ENCODE measurements at places on chromosomes 3 and 15.

- DNase-seq, result no peak
These were observed 5.7 kb downstream of the EXOSC7 start for GRCh38 chr3:44981751-44982150.

DNA sequence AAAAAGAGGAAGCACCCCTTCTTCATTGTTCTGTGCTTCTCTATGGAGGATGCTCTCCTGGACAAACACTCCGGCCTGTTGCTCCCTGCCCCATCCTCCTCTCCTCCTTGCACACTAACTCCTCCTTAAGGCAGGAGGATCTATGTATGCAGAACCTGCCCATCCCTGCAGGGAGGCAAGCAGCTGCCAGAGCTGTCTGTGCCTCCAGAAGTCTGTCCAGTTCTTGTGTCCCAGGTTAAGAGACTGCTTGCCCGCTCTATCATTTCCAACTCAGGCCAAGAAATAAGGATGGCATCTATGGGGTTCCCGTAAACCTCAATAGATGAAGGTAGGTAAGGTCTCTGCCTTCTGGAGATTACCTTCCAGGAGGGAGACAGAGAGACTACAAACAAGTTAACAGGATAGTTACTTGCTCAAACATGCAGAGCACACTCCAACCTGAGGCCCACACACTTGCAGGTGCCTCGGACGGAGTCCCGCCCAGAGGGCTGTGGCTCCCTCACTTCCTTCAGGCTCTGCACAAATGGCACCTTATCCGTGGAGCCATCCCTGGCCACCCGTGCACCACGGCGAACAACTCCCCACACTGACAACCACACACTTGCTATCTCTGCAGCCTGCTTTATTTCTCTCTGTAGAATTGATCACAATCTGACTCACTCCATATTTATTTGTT, 6.9 kb downstream of the XXYLT1 start:
- no peak for DNase-seq

GRCh38 chr15:80455668-80456442, 51.7 kb downstream of the ARNT2 start:
- DNase-seq, result peak; percentile 60

DNA sequence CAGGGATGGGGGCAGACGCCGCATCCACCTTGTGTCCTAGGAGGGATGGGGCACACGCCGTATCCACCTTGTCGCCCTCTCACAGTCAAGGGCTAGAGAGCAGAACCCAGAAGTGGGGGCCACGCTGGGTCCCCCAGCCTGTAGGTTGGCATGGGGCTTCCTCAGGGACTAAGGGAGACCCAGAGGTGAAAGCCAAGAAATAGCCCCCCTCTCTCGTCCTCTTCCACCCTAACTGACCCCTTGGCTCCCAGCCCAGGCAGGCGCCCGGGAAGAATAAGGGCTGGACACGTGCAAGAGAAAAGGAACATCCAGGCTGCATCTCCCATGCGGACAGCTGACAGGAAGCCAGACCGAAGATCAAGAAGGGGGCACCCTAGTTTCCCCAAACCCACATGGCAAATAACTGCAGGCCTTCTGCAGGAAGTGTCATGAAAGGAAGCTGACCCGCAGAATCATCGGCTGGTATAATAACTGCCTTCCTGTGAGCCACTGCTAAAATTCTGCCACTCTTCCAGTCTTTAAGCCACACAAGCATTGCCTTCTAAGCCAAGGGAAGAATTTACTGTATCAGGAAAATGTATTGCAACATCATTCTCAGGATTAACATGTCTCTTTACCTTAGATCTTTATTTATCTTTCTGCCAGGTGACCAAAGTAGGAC, 38.5 kb upstream of the TFRC start:
- no peak for DNase-seq

GRCh38 chr15:58666957-58667356, 82.5 kb downstream of the ADAM10 start:
- no peak for DNase-seq

All from ecto neural progenitor cell (in vitro differentiated cells).